CD4-positive, alpha-beta T cell treated with Interleukin-21 for 1 hour (primary cell): ENCODE measurements at places on chromosomes 1 and 21.

- DNase-seq = no peak
Observed at GRCh38 chr21:46216132-46216747, 12.3 kb downstream of the LSS start.

DNA sequence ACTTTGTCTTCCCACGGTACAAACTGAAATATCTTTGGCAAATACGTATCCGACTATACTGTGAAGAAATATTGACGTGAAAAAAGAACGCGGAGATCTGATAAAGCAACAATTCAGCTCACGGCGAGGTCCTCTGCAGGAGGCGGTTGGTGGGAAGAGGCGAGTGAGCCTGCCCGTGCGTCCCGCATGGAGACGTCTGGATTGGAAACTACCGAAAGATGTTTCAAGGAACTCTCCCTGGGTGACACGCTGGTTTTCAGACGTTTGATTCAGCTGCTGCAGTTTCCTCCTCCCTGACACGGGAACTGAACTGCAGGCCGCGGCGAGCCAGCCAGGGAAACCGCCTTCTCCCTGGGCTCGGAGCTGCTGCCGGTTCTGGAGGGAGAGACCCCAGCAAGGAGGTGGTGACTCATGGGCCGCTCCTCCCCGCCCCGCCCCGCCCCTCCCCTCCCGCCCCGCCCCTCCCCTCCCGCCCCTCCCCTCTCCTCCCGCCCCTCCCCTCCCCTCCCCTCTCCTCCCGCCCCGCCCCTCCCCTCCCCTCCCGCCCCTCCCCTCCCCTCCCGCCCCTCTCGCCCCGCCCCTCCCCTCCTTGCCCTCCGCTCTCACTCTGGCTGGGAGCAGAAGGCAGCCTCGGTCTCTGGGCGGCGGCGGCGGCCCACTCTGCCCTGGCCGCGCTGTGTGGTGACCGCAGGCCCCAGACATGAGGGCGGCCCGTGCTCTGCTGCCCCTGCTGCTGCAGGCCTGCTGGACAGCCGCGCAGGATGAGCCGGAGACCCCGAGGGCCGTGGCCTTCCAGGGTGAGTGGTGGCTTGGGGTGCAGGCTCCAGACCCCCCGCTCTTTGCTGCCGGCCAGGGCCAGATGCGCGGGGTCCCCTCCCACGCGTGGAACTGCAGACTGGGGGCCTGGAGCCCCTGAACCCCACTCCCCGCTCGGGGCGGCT, at the start of gene COL6A1:
Gene COL6A1 (plus strand): TSS at position 620 of the 941 bp plus-strand sequence. CDS start 81 bp downstream, at position 701.
- peak; percentile 59 for DNase-seq

GRCh38 chr1:1531947-1532346, 8.5 kb downstream of the TMEM240 start:
- DNase-seq = no peak

- DNase-seq = peak; percentile 7
Observed at GRCh38 chr1:167762061-167762746, 40.4 kb downstream of the MPZL1 start.

GRCh38 chr1:116983678-116984077, 17.9 kb upstream of the CD101 start:
- no peak for DNase-seq

DNA sequence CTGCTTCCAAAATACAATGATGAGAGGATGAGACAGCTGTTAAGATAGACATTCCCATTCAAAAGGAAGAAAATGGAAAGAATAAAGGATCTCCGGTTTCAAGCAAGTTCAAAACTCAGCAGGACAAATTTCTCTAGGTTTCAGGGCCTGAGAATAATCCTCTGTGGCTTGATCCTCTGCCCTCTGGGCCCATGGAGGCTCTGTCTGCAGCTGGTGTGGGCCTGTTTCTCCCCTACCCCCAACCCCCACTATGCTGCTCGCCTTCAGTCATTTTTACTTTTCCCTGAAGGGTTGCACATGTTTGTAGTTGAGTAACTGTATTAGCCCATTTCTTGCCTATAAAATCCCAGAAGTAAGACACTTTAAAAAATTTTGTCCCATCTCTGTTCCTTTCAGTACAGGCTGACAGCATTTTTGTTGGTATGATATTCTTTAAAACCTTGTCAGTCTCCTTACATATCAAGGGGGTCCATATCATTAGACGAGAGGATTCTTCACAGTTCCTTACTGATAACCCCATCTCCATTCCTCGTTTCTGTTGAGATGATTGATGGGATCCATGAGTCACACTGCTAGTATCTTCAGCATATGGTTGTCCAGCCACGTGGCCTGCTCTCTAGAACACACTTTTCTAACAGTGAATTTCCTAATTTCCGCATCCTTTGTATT, 10.5 kb downstream of the ZMYM4 start:
- DNase-seq = no peak

DNA sequence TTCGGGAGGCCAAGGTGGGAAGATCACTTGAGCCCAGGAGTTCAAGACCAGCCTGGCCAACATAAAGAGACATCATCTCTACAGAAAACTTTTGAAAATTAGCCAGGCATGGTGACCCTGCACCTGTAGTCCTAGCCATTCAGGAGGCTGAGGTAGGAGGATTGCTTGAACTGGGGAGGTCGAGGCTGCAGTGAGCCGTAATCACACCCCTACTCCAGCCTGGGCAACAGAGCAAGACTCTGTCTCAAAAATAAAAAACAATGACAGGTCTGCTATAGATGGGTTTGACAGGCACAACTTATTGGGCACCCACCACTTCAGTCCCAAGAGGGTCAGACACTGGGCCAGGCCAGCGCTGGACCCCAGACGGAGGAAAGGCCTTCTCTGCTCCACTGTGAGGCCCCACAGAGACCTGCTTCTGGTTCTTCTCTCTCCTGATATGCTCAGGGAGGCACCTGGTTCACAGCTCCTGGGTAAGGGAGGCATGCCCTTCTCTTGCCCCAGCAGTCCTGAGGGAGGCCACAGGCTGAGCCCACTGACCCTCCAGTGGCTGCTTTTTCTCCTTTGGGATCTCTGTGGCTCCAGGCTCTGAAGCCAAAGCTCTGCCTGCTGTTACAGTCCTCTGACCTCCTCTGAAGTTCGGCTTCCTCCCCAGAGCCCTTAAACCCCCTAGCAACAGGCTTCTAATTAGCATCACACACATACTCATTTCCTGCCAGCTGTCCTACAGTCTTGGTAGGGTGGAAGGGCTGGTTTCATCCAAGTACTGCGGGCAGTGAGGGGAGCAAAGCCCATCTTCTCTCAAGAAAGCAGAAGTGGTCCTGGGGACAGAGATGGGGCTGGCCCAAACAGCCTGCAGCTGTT, 14.4 kb downstream of the S100A16 start:
- peak; percentile 27 for DNase-seq

- DNase-seq = no peak
Observed at GRCh38 chr1:196733091-196733970, 41.3 kb upstream of the CFHR3 start.
